ENCODE measurements at places on chromosomes 6 and 20.

DNA sequence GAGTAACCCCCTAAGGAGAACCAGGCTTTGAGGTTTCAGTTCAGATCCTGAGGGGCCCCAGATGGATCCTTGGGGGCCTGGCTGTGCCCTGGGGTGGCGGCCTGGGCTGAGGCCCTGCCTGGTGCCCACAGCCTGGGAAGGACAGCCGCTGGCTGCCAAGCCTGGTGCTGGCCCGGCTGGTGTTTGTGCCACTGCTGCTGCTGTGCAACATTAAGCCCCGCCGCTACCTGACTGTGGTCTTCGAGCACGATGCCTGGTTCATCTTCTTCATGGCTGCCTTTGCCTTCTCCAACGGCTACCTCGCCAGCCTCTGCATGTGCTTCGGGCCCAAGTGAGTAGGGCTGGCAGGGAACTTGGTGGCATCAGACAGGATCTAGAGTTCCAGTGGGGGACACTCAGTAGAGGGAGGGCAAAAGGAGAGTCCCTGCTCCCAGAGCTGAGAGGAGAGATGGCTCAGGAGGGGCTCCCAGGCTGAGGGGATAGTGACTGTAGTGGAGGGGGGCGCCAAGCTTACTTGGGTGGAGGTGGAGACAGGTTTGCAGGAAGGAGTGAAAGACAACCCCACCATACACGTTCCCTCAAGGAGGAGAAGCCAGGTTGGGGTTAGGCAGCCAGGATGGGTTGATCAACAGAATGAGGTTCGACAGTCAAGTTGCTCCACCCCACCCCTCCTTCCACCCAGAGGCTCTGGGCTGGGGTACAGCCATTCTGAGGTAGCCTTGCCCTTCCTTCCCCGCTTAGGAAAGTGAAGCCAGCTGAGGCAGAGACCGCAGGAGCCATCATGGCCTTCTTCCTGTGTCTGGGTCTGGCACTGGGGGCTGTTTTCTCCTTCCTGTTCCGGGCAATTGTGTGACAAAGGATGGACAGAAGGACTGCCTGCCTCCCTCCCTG, 9.5 kb downstream of the SLC29A1 start:
- DNase-seq: no peak

DNA sequence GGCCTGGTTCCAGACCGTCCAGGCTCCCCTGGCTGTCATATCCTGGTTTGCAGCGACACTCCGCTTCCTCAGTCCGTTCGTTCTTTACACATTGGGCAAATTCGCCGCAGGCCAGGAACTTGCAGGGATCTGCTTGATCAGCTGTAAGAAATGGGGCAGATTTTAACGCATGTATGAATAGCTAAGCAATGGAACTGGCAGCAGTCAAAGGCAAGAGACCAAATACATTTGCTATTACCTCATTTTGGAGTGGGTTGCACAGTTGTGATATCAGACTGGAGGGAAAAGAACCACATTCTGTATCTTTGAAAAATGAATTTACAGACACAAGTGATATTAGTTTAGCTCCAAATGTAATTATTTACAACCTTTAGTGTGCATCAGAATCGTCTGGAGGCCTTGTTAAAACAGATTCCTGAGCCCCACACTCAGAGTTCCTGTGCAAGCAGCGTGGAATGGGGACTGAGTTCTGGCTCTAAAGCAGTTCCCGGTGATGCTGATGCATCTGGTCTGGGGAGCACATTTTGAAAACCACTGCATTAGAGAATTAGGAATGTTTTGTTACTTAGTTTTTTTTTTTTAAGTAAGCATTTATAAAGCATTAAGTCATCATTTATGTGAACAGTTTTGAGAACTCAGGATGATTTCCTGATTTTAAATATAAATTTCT, 141.3 kb downstream of the IMPG1 start:
- no peak for DNase-seq

- DNase-seq: no peak
These were observed 45.0 kb downstream of the TIAM2 start for GRCh38 chr6:155040154-155040553.

DNA sequence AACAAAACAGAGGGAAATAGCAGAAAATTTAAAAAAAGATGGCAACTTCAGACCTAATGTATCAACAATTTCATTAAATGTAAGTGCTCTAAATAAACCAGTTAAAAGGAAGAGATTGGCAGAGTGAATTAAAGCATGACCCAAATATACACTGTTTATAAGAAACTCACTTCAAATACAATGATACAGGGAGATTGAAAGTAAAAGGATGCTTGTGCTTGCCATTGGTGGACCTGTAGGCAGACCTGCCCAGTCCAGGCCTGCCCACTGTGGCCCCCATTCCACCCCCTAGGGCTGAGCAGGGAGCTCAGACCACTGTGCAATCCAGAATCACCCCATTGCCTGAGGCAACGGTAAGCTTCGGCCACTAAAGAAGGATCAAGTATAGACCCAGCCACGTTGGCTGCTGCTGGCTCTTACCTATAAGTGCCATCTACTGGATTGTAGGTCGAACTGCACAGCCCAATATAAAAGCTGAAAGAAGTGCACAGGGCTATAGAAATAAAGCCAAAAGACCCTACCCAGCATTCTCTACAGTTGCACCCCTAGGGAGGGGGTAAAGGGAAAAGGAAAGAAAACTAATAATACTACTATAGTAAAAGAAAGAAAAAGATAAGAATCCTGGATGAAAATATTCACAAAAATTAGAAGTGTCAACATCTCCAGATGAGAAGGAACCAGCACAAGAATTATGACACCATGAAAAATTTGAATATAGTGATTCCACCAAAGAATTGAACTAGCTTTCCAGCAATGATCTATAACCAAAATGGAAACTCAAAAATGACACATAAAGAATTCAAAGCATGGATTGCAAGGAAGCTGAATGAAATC, 36.1 kb downstream of the PSMB1 start:
- DNase-seq: peak; percentile 37

DNA sequence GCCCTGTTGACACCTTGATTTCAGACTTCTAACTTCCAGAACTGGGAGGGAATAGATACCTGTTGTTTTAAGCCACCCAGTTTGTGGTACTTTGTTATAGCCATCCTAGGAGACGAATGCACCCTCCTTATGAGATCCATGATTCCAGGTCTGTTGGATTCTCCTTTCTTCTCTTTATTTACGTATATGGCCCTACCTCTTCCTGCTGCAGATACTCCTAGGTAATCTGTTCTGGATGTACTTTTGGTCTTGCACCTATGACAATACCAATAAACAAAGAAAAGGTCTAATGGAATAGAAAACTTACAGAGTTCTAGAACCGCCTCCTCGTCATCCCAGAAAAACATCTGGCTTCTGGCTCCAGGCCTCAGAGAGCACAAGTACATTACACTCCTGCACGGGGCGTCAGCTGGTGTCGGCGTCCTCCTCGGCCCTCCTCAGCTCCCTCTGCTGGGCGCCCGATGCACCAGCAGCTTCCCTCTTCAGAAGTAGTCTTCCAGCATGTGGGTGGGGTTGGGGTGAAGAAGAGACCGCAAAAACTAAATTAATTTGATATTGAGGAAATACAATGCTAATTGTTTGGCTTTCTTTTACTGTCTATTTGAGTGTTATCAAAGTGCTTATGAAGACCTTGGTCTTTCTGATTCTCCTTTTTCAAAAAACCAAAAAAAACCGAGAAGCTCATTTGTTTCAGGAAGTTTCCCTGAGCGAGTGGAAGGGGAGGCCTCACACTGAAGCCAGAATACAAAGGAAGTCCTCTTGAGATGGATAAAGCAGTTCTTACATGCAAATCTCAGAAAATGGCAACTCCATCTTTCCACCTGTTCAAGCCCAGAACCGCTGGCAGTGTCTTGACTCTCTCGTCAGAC, 9.7 kb upstream of the ATXN1 start:
- DNase-seq: peak; percentile 68

GRCh38 chr6:96853083-96853482, 15.8 kb upstream of the GPR63 start:
- DNase-seq: no peak

DNA sequence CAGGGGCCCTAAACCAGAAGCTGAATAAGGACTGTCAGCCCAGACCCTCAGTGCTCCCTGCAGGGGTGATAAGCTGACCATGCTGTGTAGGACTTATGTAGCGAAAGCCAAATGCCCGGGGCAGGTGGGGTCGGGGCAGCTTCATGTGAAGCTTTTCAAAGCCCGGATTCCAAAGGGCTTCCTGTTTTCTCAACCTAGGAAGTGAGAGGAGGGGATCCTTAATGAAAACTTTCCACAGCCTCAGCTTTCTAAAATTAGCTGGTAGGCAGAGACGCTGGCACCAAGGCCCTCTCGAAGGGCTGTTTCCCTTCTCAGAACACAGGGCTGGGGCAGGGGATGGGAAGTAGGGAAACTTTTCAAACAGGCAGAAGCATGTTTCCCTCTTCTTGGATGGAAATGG, 148.9 kb downstream of the NFATC2 start:
- DNase-seq: no peak

- no peak for DNase-seq
These were observed 24.8 kb downstream of the SPACA1 start for GRCh38 chr6:88072462-88072861.

DNA sequence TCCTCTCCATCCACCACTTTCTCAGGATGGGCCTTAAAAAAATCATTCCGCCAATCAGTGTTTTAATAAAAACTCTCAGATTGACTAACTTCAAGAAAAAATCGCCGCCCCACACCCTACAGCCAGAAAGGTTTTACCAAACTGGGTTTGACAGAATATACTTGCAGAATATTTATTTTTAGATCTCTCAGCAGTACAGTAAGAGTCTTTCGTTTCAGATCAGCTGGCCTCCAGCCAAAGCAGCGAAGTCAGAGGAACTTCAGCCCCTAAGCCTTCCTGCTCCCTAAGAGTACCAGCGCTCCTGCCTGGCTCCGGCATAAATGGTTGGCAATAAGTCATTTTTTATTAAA, 24.7 kb downstream of the TBC1D7 start:
- DNase-seq: no peak

DNA sequence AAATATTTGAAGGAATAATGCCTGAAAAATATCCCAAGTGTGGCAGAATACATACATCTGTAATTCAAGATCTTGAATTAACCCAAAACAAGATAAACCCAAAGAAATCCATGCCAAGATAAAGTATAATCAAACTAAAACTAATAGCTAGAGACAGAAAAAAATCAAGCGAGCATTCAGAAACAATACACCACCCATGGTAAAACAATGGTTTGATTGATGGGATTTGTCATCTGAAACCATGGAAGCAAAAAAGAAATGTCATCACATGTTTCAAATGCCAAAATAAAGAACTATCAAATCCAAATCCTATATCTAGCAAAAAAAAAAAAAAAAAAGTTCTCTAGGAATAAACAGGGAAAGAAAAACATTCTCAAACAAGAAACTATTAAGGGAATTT, 5.1 kb upstream of the DEFB127 start:
- DNase-seq: no peak

DNA sequence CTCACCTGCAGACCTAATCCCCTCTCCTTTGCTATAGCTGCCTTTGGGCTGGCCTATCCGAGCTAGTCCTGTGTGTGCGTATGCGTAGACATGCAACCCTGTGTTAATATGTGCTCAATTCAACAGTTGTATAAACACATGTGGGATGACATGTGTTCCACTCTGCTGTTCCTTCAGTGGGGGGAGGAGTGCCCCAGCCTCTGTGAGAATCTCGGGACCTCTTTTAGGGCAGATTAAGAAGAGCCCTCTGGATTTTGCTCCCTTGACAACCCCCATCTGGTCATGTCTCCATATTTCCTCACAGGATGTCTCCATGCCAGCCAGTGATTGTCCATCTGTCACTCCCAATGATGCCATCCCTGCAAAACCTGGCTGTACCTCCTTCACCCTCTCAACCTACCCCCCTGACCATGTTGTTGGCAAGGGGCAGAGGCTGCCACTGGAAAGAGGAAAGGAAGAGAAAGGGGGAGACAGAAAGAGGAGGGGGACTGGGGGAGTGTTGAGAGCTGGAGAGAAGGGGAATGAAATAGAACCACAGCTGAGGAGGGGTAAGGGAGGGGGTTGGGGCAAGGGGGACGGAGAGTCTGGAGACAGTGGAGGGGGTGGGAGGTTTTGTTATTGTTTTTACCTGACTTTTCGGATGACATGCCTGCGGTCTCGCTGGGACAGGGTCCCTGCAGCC, 417 bp downstream of the PRRT1 start:
- no peak for DNase-seq

- no peak for DNase-seq
These were observed 44.6 kb downstream of the STXBP5 start for GRCh38 chr6:147248859-147249258.

- DNase-seq: no peak
These were observed 190.6 kb downstream of the ZNF217 start for GRCh38 chr20:53403029-53403428.

- DNase-seq: no peak
These were observed 436.5 kb downstream of the DHX35 start for GRCh38 chr20:39398656-39399055.

DNA sequence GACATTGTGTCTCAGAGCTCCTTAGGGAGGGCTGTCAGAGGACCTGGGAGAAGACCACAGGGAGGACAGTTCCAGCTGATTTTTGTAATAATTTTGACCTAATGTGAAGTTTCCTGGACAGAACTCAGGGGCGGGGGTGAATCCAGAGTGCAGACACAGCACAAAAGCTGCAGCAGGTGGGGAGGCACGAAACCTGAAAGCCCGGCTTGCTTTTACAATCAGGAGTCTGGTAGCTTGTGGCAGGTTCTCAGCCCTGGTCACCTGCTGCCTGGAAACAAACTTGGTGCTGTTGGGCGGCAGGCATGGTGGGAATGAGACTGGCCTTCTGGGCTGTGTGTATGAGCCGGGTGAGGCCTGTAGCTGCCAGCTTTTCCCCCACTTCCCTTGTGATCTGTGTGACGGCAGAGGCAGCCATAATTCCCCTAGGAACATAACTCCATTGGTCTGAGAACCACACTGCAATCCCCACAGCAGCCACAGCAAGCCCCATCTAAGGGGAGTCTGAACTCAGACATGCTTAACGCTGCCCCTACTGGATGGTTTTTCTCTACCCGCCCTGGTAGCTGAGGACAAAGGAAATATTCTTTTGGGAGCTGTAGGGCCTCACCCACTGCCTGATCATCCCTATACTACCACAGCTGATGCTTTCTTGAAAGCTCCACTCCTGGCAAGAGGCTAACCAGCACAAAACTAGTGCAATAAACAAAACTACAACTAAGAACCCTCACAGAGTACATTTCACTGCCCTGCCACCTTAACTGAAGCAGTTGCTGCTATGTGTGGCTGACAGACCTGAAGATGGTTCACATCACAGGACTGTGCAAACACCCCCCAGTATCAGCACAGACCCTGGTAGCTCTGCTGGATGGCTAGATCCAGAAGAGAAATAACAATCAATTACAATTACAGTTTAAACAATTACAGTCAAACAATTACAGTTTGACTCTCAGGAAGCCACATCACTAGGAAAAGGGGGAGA, 1055.1 kb upstream of the GJE1 start:
- no peak for DNase-seq

DNA sequence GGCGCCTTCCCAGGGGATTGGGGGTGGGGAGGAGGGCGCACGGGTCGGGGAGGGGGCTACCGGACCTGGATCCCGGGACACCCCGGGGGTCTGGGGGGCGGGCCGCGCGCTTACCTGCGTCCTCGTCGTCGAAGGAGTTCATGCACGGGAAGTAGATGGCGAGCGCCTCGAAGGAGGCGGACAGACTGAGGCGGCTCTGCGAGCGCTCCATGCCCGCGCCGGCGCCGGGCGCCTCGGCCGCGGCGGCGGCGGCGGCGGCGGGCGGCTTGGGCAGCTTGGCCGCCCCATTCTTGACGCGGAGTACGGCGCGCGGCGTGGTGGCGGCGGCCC, 320 bp downstream of the RIMS4 start:
- no peak for DNase-seq

Data from T-cell (primary cell).